Bronchial epithelial cell (primary cell): ENCODE measurements at places on chromosomes 6 and 20. TPM values are rescaled to one million over a fixed set of nuclear protein-coding genes. Genes with fewer than 3 reads are reported as not detected.

DNA sequence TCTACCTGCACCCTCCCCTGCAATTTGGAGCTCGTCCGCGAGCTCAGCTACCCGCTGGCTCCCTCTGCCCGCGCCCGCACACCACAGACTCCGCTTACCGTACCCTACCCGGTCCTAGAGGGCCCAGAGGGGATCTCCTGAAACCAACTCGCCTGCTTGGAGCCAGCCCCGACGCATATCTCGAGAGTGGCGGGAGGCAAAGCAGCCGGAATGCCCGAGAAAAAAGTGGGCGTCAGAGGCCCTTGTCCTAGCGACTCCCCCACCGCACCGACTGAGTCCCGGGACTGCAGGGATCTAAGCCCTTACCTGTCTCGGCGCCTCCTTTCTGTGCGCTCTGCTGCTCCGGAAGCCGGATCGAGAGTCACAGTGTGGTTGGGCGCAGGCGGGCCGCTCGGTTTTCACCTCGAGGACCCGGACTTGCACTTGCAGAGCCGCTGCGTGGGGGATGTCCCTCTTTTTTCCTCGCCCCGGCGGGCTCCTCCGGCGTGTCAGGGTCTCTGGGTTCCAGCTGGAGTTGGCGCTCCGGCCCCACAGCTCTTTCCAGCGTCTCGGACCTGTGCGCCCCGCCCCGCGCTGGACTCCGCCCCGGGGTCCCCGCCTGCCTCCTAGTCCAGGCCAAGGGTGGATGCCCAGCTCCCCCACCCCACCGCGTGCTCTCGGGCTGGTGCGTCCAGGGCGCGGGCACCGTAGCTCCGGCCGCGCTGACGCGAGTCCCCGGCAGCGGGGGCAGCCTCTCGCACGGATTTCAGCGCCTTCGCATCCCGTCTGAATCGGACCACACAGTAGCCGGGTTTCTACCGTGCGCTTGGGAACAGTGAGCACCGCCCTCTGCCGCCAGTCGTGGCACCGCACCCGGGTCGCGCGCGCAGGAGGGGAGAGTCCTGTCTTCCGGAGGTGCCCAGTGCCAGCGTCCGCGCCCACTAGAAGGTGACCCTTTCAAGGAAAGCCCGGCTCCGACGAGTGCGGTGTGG is at the start of gene PROKR2:
Gene PROKR2 (minus strand): TSS at position 767 of the 971 bp plus-strand sequence. CDS start 2,585 bp downstream, outside the sequence.
- DNase-seq: no peak

- DNase-seq: no peak
Measured at GRCh38 chr20:33132513-33133372, 35.2 kb upstream of the BPIFA2 start.

- DNase-seq: peak; percentile 98
Measured at GRCh38 chr20:52847029-52847660, 125.0 kb upstream of the TSHZ2 start.

DNA sequence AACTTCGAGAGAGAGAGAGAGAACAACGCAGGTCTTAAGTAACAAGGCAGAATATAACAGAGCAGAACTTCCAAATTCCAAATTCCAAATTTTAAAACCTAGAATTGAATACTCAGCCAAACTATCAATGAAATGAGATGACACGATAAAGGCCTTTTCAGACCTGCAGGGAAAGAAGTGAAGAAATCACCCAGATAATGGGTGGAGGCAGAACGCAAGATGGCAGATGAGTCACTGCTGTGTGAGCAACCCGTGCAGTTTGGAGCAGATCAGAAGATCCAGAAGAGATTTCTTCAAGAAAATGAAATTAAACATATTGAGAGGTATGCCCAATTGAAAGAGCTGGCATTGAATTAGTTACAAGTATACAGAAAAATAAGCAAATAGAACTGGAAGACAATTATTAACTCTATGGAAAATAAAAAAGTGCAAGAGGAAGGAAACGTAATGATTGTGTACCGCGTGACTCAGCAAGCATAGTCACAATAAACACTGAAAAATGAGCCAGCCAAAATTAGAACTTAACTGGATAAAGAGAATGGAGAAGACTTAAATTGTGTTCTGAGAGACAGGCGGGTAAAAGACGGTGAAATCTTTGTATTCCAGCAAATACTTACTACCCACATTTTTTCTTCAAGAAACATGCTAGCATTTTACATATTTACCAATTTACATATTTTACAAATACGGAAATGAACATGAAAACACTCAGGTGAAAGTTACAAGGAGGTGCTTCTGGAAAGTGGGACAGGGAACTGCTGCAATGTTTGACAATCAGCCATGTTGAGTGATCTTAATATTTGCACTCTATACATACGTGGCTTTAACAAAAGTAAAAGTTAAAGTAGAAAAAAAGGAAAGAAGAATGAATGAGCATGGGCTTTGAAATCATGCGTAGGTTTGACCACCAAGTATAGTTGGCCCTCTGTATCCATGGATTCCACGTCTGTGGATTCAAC is 87.9 kb upstream of the CDYL start:
- peak; percentile 94 for DNase-seq

DNA sequence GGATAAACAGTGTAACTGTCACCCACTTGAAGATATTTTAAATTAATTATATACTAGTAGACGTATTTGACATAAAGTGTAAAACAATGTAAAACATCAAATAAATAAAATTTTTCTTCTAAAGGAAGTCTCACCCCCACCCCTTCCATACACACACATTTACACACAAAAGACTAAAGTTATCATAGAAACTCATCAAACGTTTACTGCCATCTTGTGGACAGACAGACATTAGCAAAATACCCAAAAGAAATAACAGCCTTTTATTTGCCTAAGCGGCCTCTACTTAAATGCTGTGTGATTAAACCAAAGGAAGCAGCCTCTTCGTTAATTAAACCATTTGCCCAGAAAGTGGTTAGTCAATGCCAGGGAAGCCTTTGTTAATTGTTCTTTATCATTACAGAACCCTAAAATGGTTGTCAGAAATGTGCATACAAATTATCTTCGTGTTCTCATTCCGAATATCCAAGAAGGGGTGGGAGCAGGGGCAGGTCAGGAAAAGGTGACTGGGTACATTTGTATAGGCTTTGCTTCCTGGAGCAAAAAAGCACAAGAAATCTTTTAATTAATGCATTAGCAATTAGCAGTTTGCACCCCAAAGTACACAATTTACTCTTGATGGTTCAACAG is 176.2 kb upstream of the SASH1 start:
- DNase-seq: peak; percentile 62

- peak; percentile 50 for DNase-seq
Measured at GRCh38 chr20:59434960-59435359, 134.5 kb downstream of the EDN3 start.

DNA sequence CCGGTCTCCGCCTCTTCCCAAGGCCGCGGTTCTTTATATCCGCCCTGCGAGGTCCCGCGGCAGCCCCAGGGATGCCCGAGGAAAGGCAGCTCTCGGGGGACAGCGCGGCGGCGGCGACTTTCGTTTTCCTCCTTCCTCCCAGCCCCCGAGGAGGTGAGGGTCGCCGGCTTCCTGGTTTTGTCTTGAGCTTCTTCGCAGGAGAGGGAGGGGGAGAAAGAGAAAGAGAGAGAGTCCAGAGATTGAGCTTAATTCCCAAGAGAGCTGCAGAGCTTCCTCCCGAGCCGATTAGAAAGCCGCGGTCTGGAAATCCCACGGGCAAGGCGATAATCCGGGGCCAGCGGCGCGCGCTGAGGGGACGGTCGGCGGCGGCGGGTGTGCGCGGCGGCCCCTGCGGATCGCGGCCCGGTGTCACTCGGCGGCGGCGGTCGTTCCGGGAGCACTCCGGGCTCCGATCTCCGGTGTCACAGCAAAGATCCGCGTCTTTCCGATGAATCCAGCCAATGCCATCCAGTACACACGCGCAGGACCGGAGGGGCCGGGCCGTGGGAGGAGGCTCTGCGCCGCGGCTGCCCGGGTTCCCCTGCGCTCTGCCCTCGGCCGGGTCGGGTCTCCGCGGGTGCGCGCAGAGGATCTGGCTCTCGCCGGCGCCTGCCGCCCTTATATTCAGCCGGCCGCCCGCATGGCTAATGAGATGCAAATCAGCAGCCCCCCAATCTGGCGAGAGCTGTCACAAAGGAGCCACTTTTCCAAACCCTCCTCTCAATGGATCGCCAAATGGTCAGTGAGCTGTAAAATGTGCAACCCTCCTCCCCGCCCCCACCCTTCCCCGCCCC is at the start of gene DLL1:
Gene DLL1 (minus strand): TSS at position 783 of the 833 bp plus-strand sequence. CDS start 939 bp downstream, outside the sequence.
- peak; percentile 25 for DNase-seq

GRCh38 chr6:7770111-7770510 is 44.2 kb downstream of the BMP6 start:
- DNase-seq: no peak

DNA sequence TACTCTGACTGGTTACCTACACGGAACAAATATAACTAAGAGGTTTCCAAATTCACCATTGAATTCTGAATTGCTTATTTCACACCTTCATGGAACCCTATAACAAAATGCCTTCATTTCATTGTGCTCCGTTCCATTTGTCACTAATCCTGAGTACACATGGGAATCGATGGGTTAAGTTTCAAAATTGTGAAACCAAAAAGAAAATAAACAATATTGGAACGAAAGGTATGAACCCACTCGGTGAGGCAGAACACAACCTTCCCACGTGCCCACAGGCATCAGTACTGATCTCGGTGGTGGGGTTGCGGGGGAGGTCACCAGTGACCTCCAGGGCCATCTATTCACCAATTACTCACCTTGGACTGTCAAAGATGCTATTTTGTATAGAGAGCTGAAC is 34.0 kb downstream of the PLAGL1 start:
- no peak for DNase-seq

DNA sequence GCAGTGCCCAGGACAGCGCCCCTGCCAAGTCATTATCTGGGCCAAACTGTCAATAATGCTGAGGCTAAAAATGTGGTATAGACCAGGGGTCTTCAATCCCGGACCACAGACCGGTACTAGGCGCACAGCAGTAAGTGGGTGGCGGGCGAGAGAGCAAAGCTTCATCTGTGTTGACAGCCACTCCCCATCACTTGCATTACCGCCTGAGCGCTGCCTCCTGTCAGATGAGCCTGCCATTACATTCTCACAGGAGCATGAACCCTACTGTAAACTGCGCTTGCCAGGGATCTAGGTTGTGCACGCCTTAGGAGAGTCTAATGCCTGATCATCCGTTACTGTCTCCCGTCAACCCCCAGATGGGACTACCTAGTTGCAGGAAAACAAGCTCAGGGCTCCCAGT is 91.0 kb downstream of the NFATC2 start:
- no peak for DNase-seq

- no peak for DNase-seq
Measured at GRCh38 chr20:6769903-6770785, 2.7 kb downstream of the BMP2 start.

The SLC22A16 gene
- total RNA-seq: not detected in 2 replicates

The EYS gene
- total RNA-seq: 0.26 and 0.53 TPM in 2 replicates
